ENCODE measurements at places on chromosomes 2 and 18. TPM values are rescaled to one million over a fixed set of nuclear protein-coding genes. Genes with fewer than 3 reads are reported as not detected.

The SOCS6 gene
- 28.2 TPM for total RNA-seq

The PPP1R1C gene
- 1.8 TPM for total RNA-seq

The EVA1A gene
- 7.7 TPM for total RNA-seq

The RSAD2 gene
- total RNA-seq: 0.19 TPM

The DSG1 gene
- not detected for total RNA-seq

The CXCR4 gene
- total RNA-seq: 1.1 TPM

The ZNF407 gene
- total RNA-seq: 2.9 TPM

The FN1 gene
- 270 TPM for total RNA-seq

The TMEFF2 gene
- 0.20 TPM for total RNA-seq

The PAIP2B gene
- 0.33 TPM for total RNA-seq

The SLC4A5 gene
- total RNA-seq: 0.34 TPM

The CNGA3 gene
- 0.09 TPM for total RNA-seq

The PLEKHA3 gene
- total RNA-seq: 7.1 TPM

The SPP2 gene
- total RNA-seq: not detected

The AQP12B gene
- not detected for total RNA-seq

The ARHGAP25 gene
- 0.29 TPM for total RNA-seq

The SRD5A2 gene
- 0.02 TPM for total RNA-seq

The LOXHD1 gene
- total RNA-seq: not detected

The HOXD1 gene
- total RNA-seq: 0.25 TPM

The ANKAR gene
- total RNA-seq: 1.2 TPM

The GATA6 gene
- 1.4 TPM for total RNA-seq

The LIMS3 gene
- total RNA-seq: not detected

The TXNDC2 gene
- 0.17 TPM for total RNA-seq

The UBE2F gene
- 55.6 TPM for total RNA-seq

The LINC00305 gene
- total RNA-seq: not detected

The REG1B gene
- not detected for total RNA-seq

The RGPD4 gene
- total RNA-seq: 0.07 TPM

The MBD2 gene
- total RNA-seq: 44.4 TPM

The KANSL1L gene
- total RNA-seq: 0.67 TPM

The MOGAT1 gene
- not detected for total RNA-seq

The SMYD1 gene
- total RNA-seq: not detected

The TUBB8B gene
- not detected for total RNA-seq

The RESP18 gene
- total RNA-seq: not detected

The IL1RL1 gene
- 1.3 TPM for total RNA-seq

The STPG4 gene
- not detected for total RNA-seq

The ITSN2 gene
- total RNA-seq: 17.8 TPM

The UGT1A3 gene
- not detected for total RNA-seq

The UPP2 gene
- total RNA-seq: not detected

The SLC25A12 gene
- total RNA-seq: 15.0 TPM

The ANKRD36 gene
- 4.8 TPM for total RNA-seq

The GBX2 gene
- total RNA-seq: 2.9 TPM

The DHRS9 gene
- total RNA-seq: 3.9 TPM

The UCN gene
- total RNA-seq: 1.7 TPM

The ST3GAL5 gene
- 30.7 TPM for total RNA-seq

The ALPI gene
- not detected for total RNA-seq

The NAPG gene
- 12.4 TPM for total RNA-seq

The CNRIP1 gene
- total RNA-seq: 2.3 TPM

The SCTR gene
- total RNA-seq: 0.15 TPM

The CD226 gene
- 0.15 TPM for total RNA-seq

The CNDP1 gene
- not detected for total RNA-seq

The PRKCE gene
- 12.5 TPM for total RNA-seq

The ABCB11 gene
- 0.06 TPM for total RNA-seq

The FAM228B gene
- total RNA-seq: 1.5 TPM

All from A549 treated with dexamethasone at 1 μM for 4 hours (cell line).